ENCODE measurements at places on chromosomes 3 and 15. TPM values are rescaled to one million over a fixed set of nuclear protein-coding genes. Genes with fewer than 3 reads are reported as not detected.
A peak's percentile ranks its signal among the peaks of the same experiment; 100 is the strongest.

GRCh38 chr15:101641894-101642293 lies 10.3 kb downstream of the TM2D3 start:
- no peaks in the 10 kb centered on the region for H3K27me3 ChIP-seq
- DNase-seq: no peak
- peaks cover 70% of the 10 kb centered on the region for H3K36me3 ChIP-seq
- no peak overlapping the region for H3K4me3 ChIP-seq
- H3K4me1 ChIP-seq: peaks cover 11% of the 10 kb centered on the region

DNA sequence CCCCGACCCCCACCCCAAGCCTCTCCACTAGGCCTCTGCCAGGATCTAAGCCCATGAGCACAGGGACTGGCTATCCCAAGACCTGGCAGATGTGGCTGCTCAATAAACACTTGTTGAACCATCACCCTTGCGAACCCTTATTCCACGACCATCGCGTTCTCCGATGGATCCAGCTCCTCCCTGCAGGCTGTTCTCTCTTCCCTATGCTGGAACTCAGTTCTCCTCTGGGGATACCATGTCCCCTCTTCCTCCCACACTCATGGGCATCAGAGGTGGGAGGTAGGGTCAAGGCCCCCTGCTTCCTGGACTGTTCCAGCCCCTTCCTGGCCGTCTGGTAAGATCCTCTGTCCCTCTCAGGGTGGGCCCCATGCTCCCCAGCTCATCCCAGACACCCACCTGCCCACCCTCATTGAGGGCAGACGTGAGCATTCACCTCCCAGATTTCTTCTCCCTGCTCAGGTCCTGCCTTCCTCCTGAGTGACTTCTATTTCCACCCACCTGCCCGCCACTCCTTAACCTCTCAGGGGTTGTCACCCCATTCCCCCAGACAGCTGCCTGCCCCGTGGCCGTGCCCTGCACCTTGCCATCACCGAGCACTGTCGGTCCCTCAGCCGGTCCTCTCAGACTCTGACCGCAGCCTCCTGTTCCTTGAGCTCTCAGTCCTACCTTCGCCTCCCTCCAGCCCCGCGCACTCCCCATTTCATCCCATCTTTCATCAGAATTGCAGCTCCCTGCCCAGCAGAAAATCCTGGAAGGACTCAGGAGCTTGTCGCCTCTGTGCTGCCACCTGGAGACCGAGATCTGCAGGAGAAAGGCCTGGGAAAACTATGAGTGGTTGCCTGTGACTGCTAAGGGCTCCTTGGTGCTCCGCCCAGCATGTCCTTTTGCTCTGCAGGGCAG lies 42.0 kb downstream of the PML start:
- no peak overlapping the region for H3K27ac ChIP-seq
- DNase-seq: no peak
- no peak overlapping the region for H3K4me3 ChIP-seq
- H3K36me3 ChIP-seq: peaks cover 52% of the 10 kb centered on the region

GRCh38 chr3:27960133-27960532 lies 238.0 kb upstream of the EOMES start:
- no peaks in the 10 kb centered on the region for H3K27me3 ChIP-seq
- H3K4me3 ChIP-seq: no peak overlapping the region
- H3K36me3 ChIP-seq: no peaks in the 10 kb centered on the region
- DNase-seq: no peak
- no peaks in the 10 kb centered on the region for H3K4me1 ChIP-seq

GRCh38 chr3:116070061-116070460 lies 375.2 kb downstream of the LSAMP start:
- H3K27me3 ChIP-seq: no peaks in the 10 kb centered on the region
- no peak overlapping the region for H3K27ac ChIP-seq
- H3K4me1 ChIP-seq: no peaks in the 10 kb centered on the region
- DNase-seq: no peak

- no peaks in the 10 kb centered on the region for H3K27me3 ChIP-seq
- DNase-seq: no peak
- H3K4me1 ChIP-seq: peaks cover 21% of the 10 kb centered on the region
- H3K27ac ChIP-seq: no peak overlapping the region
- no peaks in the 10 kb centered on the region for H3K36me3 ChIP-seq
- no peak overlapping the region for H3K4me3 ChIP-seq
Measured at GRCh38 chr3:146221276-146221675, 29.6 kb downstream of the PLSCR4 start.

DNA sequence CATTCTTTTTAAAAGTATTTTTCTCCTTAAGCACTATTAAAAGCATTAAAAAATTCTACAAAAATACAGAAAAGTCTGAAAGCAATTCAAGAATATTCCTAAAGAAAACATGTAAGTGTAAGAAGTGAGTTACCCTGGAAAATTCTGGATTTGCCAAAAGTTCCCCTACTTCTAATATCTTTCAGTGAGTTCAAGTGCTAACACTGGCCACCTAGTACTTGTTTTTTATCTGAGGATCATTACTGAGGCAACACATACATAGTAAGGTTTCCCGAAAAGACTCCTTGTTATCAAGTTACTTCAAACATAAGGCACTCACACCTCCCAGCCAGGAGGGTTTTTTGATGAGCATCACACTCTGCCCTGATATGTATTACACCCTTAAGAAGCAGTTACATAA lies 158.4 kb downstream of the TIGIT start:
- H3K27me3 ChIP-seq: no peaks in the 10 kb centered on the region
- H3K36me3 ChIP-seq: no peaks in the 10 kb centered on the region
- no peak overlapping the region for H3K4me3 ChIP-seq
- no peaks in the 10 kb centered on the region for H3K4me1 ChIP-seq
- H3K27ac ChIP-seq: peak overlapping the region; percentile 82

- no peak for DNase-seq
- no peaks in the 10 kb centered on the region for H3K4me1 ChIP-seq
- H3K27ac ChIP-seq: no peak overlapping the region
- no peak overlapping the region for H3K4me3 ChIP-seq
Measured at GRCh38 chr3:197458179-197458707, 97.5 kb downstream of the BDH1 start.

GRCh38 chr3:37707428-37708372 lies 154.0 kb upstream of the CTDSPL start:
- no peak overlapping the region for H3K27ac ChIP-seq
- no peak overlapping the region for H3K4me3 ChIP-seq
- H3K4me1 ChIP-seq: peaks cover 15% of the 10 kb centered on the region
- no peaks in the 10 kb centered on the region for H3K27me3 ChIP-seq
- no peak for DNase-seq
- H3K36me3 ChIP-seq: no peaks in the 10 kb centered on the region

DNA sequence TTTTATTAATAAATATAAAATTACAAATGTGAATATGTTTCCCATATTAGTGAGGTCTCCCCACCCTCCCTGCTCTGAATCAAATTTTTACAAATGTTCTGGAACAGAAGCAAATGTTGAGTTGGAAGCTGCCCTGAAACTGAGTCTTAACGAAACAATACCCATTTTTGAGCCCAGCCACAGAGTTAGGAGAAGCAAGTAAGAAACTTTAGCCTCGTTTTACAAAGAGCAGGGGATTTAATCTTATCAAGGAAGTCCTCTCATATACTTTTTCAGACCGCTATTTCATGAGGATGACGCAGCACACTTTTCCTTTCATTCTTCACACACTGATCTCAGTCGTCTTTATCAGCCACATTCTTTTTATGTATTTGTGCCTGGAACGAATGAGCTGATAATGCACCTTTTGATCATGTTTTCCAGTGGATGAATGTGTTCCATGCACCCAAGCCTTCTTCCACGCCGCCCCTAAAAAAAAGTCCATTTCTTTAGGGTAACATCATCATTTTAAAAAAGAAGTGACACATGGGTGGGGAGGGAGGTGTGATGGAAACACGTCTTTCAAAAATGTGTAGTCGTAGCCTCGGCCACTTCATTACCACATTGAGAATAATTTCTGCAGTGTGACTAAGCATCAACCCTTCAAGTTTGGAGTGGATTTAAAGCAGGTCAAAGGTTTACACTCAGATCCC lies 48.1 kb downstream of the SETMAR start:
- H3K27ac ChIP-seq: peak overlapping the region; percentile 72
- no peaks in the 10 kb centered on the region for H3K27me3 ChIP-seq

Gene BOC
- total RNA-seq: 10.6 TPM

- H3K27me3 ChIP-seq: no peaks in the 10 kb centered on the region
- H3K4me1 ChIP-seq: peaks cover 57% of the 10 kb centered on the region
- DNase-seq: peak; percentile 79
- no peak overlapping the region for H3K4me3 ChIP-seq
Measured at GRCh38 chr3:52216585-52217408, 8.6 kb downstream of the TLR9 start.

GRCh38 chr3:146134348-146135117 lies 26.5 kb downstream of the PLOD2 start:
- DNase-seq: no peak
- no peak overlapping the region for H3K4me3 ChIP-seq
- H3K36me3 ChIP-seq: no peaks in the 10 kb centered on the region
- H3K27ac ChIP-seq: no peak overlapping the region
- H3K27me3 ChIP-seq: no peaks in the 10 kb centered on the region

- no peaks in the 10 kb centered on the region for H3K27me3 ChIP-seq
- no peaks in the 10 kb centered on the region for H3K36me3 ChIP-seq
- DNase-seq: no peak
- H3K4me3 ChIP-seq: no peak overlapping the region
Measured at GRCh38 chr3:104101736-104102135, 1265.0 kb upstream of the ALCAM start.

Gene OIP5
- total RNA-seq: not detected

DNA sequence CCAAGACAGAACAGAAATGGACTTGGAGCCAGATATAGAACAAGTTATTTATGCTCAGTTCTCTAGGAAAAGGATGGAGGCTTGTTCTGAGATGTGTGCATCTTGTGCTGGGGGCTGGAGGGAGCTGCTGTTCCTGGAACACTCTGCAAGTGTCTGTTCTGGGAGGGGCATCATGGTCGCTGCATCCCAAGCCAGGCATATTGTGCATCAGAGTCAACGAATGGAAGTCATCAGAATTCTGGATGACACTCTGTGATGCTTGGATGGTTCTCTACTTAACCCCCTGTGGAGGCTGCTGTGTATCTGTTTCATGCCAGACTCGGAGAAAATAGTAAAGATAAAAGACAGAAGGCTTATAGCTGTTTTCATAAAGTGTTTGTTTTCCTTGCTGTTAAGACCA lies 34.7 kb downstream of the RPL22L1 start:
- H3K27ac ChIP-seq: no peak overlapping the region
- no peaks in the 10 kb centered on the region for H3K36me3 ChIP-seq
- H3K27me3 ChIP-seq: no peaks in the 10 kb centered on the region

- DNase-seq: peak; percentile 26
- no peaks in the 10 kb centered on the region for H3K27me3 ChIP-seq
- H3K4me3 ChIP-seq: no peak overlapping the region
- peaks cover 22% of the 10 kb centered on the region for H3K4me1 ChIP-seq
Measured at GRCh38 chr15:101028772-101029438, 109.7 kb downstream of the LRRK1 start.

GRCh38 chr3:190847436-190847835 lies 15.1 kb downstream of the GMNC start:
- DNase-seq: no peak
- no peaks in the 10 kb centered on the region for H3K27me3 ChIP-seq
- no peaks in the 10 kb centered on the region for H3K4me1 ChIP-seq
- H3K4me3 ChIP-seq: no peak overlapping the region

- no peaks in the 10 kb centered on the region for H3K4me1 ChIP-seq
- H3K36me3 ChIP-seq: no peaks in the 10 kb centered on the region
- no peak for DNase-seq
- no peaks in the 10 kb centered on the region for H3K27me3 ChIP-seq
- no peak overlapping the region for H3K27ac ChIP-seq
- no peak overlapping the region for H3K4me3 ChIP-seq
Measured at GRCh38 chr15:48085591-48085930, 35.2 kb upstream of the SLC24A5 start.

DNA sequence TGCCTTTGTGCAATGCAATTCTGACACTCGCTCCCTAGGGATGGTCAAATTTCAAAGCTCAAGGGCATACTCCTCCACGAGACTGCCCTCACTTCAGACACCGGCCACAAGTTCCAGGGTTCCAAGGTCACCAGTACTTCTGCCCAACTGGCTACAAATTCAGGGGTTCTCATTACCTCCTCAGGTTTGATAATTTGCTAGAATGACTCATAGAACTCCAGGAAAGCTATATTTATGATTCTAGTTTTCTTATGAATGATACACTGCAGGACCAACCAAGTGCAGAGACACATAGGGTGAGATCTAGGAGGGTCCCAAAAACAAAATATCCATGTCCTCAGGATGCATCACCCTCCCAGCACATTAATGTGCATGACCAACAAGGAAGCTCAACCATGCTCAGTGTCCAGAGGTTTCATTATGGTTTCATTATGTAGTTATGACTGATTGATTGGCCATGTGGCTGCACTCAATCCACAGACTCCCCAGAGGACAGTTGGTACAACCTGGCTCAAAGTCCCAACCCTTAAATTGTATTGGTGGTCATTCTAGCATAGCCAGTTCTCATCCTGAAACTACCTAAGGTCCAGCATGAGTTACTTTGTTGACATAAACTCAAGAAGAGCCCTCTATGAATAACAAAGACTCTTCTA lies 170.4 kb upstream of the LRRN1 start:
- H3K4me3 ChIP-seq: no peak overlapping the region
- no peaks in the 10 kb centered on the region for H3K4me1 ChIP-seq
- no peaks in the 10 kb centered on the region for H3K36me3 ChIP-seq
- no peaks in the 10 kb centered on the region for H3K27me3 ChIP-seq
- H3K27ac ChIP-seq: no peak overlapping the region

DNA sequence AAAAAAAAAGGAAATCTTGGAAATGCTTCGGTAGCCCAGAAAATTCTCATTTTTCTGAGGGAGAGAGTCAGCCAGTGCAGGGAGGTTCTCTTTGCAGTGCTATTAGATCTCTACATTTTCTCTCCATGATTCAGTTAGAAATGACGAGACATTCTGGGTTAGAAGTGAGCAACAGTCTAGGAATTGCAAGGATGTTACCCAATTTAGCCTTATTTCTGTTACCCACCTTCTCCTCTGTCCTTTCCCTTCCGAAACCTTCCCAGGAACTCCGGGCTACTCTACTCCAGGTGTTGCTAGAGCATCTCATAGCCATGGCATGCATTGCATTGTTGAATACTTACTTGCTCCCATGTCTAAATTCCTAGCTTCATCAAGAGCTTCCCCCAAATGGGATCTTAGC lies 106.8 kb downstream of the EDEM1 start:
- no peaks in the 10 kb centered on the region for H3K4me1 ChIP-seq
- no peak for DNase-seq
- no peak overlapping the region for H3K4me3 ChIP-seq

DNA sequence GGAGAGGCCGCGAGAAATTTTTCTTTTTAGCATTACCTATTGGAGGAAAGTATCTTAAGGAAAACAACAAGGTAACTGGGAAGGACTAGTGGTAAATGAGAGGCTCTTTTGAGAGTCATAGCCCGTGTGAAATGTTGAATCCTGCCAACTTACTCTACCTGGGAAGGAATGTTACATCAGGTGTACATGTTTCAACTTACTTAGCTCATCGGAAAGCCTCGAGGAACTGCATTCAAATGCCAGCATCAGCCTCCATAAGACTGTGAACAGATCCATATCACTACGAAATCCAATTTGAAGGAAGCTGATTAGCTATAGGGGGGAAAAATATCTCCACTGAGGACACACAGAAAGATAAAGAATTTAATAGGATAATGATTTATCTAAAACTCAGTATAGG lies 72.3 kb upstream of the PDZRN3 start:
- DNase-seq: no peak
- H3K4me1 ChIP-seq: no peaks in the 10 kb centered on the region
- H3K27me3 ChIP-seq: no peaks in the 10 kb centered on the region
- no peak overlapping the region for H3K27ac ChIP-seq

Measured in right atrium auricular region (tissue), 2 donors.